Hematopoietic multipotent progenitor cell treated with erythropoietin and hydrocortisone succinate and interleukin-3 and kit ligand, for 8 days (in vitro differentiated cells): ENCODE measurements at places on chromosomes 2 and 18.

- DNase-seq, result no peak
Observed at GRCh38 chr2:159773426-159773825, 24.6 kb downstream of the CD302 start.

DNA sequence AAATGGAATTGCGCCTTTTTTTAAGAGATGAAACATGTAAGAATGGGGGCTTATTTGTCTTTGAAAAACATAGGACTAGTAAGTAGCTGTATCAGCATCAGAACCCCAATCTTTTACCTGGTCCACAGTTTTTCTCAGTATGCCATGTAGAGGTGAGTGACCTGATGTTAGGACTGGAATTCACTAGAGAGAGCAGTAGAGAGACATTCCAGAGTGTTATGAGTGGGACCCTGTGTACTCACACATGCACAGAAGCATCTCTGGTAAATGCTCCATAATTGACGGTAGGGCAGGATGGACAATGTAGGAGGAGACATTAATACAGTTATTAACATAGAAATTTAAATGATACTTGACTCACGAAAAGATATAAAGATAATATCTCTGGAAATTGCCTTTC is 1.4 kb upstream of the GALNT13 start:
- no peak for DNase-seq

GRCh38 chr18:29063346-29063745 is 886.4 kb upstream of the CDH2 start:
- no peak for DNase-seq

DNA sequence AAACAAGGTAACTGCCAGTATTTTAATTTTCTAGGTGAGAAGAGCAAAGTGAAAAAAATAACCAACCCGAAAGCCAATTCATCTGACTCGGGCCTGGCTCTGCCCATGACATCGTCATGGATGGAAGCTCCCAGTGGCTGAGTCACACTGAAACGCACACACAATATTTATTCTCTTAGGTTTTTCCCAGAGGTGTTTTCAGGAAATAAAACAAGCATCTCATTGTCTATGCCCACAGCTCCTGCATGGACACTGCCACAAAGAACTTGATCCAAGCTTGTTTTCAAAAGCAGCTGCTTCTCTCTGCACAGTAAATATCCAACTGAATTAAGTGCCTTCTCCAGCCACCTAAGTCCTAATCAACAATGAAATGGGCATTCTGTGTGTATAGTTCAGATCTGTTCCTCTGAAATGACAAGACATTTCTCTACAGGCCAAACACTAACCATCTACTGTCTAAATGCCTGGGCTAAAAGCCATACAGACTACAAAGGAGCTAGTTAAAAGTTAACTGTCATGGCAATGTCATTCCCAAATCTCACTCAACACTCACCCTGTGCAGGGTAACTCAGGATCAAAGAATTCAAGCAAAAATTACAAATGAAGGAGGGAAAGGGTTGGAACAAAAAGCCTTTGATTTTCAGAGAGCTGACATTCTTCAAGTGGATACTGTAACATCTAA is 62.9 kb downstream of the RPL31 start:
- no peak for DNase-seq

DNA sequence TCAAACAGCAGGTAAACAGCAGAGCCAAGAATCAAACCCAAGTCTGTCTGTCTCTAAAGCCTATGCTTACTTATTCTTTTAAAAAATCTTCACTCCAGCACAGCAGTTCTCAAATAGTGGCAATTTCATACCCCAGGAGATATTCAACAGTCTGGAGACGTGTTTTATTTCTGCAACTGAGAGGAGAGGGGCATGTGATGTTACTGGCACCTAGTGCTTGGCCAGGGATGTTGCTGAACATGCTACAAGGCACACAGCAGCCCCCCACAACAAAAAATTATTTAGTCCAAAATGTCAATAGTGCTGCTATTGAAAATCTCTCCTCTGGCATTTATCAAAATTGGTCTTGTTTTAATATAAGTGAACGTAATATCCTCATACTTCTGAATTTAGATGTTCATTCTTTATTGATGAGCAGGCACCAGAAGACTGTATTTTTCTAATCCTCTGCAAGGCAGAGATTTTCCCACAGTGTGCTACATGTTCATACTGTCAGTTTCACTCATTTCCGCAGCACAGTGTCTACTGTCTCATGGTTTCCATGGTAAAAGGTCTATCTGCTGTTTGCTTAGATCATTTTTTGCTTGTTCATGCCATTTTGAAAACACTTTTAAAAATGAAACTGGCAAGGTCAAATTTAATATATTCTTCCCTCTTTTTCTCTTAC is 90.5 kb downstream of the LRATD1 start:
- DNase-seq, result no peak

DNA sequence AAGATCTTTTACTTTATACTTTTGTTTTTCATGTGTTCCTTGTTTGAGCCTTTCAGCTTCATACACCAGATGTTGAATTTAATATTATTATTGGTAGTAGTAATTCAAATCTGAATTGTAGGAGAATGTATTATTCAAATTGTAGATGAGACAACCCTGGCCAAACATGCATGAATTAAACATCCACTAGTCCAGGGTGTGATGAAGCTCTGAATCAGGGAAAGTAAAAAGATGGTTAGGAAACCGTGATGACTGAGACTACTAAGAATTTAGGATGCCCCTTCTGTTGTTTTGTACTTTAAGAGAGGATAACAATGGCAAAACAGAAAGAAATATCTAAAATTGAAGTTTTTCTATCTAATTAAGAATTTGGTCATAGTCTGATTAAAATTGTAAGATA is 227.8 kb upstream of the CDH2 start:
- DNase-seq, result no peak

DNA sequence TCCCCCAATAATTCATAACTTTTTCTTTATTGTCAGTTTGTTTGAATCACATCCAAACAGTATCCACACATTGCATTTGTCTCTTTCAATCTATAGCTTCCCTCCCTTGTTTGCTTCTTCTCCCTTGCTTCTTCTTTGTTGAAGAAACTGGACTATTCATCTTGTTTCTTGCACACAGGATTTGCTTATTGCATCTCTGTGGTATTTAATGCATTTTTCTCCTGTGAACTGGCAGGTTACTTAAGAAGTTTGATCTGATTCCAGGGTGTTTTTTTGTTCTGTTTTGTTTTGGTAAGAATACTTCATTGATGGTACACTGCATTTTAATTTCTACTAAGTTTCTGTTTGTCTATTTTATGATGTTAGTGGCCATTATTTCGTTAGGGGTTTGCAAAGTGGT is 166.8 kb downstream of the CAMKMT start:
- no peak for DNase-seq
